ENCODE measurements at places on chromosomes 12 and 14. TPM values are rescaled to one million over a fixed set of nuclear protein-coding genes. Genes with fewer than 3 reads are reported as not detected.

- no peaks in the 10 kb centered on the region for H3K36me3 ChIP-seq
- no peaks in the 10 kb centered on the region for H3K27me3 ChIP-seq
- no peaks in the 10 kb centered on the region for H3K4me1 ChIP-seq
- no peak overlapping the region for H3K4me3 ChIP-seq
- DNase-seq: no peak
Observed at GRCh38 chr14:75333606-75334548, 55.2 kb downstream of the FOS start.

DNA sequence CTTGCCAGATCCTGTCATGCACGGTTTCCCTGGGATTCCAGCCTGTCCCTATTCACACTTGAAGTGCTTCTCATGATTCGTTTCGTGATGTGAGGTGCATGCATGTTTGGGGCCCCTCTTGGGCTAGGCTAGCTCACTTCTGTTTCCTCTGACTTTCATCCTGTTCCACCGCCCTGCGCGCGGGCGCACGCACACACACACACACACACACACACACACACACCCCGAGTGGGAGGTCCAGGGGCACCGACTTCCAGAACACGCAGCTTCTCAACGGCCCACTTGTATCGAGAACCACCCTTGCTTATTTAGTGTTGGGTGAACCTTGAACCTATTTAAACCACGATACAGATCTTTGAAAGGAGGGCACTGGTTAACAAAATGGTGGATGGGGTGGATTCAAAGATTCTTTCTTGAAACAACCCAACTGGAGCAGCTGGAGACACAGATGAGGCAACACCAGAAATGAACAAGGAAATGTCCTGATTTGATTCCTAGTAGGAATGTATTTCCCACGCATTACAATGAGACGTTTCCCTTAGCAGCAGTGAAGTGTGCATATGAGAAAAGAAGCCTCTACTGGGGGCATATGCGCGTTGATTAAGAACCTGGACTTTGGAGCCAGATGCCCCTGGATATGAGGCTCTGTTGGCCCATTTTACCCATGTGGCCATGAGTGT, 16.3 kb downstream of the ELK3 start:
- no peaks in the 10 kb centered on the region for H3K36me3 ChIP-seq
- no peak for DNase-seq
- no peak overlapping the region for H3K27ac ChIP-seq
- H3K4me3 ChIP-seq: no peak overlapping the region

DNA sequence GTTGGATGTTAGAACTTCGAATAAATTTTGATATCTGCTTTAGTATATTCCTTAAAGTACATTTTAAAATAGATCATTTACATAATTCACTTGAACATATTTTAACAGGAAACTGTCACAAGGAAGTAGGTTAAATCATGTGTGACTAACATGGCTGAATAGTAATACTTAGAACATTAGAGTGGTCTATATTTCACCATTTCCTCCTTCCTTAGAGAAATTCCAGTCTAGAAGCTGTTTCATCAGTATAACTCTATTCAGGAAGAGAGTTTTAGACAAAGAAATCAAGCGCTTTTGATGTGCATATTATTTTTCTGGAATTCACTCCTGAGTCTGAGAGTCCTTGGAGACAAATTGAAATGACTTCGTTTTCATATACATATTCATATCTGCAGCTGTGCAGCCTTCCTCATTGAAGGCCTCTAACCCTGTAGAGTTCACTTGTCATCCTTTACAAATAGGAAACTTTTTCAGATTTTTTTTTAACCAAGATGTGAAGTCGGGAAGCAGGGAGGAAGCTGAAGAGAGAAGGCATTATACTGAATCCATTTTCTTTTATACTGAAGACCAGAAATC, 28.4 kb downstream of the IRAK3 start:
- H3K27me3 ChIP-seq: no peaks in the 10 kb centered on the region
- H3K4me1 ChIP-seq: no peaks in the 10 kb centered on the region
- no peak overlapping the region for H3K4me3 ChIP-seq
- DNase-seq: no peak

- H3K36me3 ChIP-seq: no peaks in the 10 kb centered on the region
- peaks cover 2% of the 10 kb centered on the region for H3K4me1 ChIP-seq
- H3K4me3 ChIP-seq: peak overlapping the region; percentile 98
- no peak for DNase-seq
- no peak overlapping the region for H3K27ac ChIP-seq
- H3K27me3 ChIP-seq: no peaks in the 10 kb centered on the region
Observed at GRCh38 chr14:91508105-91508504, 2.0 kb downstream of the PPP4R3A start.

- DNase-seq: no peak
- H3K4me1 ChIP-seq: no peaks in the 10 kb centered on the region
- H3K4me3 ChIP-seq: no peak overlapping the region
- no peaks in the 10 kb centered on the region for H3K36me3 ChIP-seq
Observed at GRCh38 chr12:91704446-91704845, 441.2 kb downstream of the BTG1 start.

- no peaks in the 10 kb centered on the region for H3K36me3 ChIP-seq
- no peak overlapping the region for H3K27ac ChIP-seq
- H3K4me3 ChIP-seq: no peak overlapping the region
- H3K27me3 ChIP-seq: no peaks in the 10 kb centered on the region
- no peaks in the 10 kb centered on the region for H3K4me1 ChIP-seq
Observed at GRCh38 chr12:72346363-72346944, 74.3 kb downstream of the TRHDE start.

- H3K27ac ChIP-seq: no peak overlapping the region
- H3K27me3 ChIP-seq: no peaks in the 10 kb centered on the region
- no peaks in the 10 kb centered on the region for H3K36me3 ChIP-seq
- DNase-seq: no peak
- no peak overlapping the region for H3K4me3 ChIP-seq
Observed at GRCh38 chr12:69341328-69341727, 6.9 kb upstream of the LYZ start.

DNA sequence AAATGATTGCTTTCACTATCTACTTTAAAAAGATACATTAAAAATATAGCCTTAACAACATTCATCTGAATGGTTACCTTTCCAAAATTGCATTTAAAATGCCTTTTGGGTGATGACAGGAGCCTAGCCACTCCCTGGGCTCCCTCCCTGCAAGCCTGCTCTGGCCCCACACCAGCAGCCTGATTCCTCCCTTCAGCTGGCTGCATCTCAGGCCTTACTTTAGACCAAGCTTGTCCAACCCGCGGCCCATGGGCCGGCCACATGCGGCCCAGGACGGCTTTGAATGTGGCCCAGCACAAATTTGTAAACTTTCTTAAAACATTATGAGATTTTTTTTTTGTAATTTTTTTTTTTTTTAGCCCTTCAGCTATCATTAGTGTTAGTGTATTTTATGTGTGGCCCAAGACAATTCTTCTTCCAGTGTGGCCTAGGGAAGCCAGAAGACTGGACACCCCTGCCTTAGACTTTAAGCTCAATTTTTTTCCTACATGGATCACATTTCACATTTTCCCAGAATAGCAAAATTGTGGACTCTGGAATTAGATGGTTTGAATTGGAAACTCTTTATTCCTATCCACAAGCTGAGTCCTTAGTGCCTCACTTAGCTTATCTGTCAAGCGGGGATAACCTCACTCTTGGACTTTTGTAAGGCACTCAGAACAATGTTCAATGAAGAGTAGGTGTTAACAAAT, 124.4 kb downstream of the MYRFL start:
- no peak overlapping the region for H3K4me3 ChIP-seq
- H3K4me1 ChIP-seq: peaks cover 4% of the 10 kb centered on the region
- H3K36me3 ChIP-seq: no peaks in the 10 kb centered on the region
- H3K27me3 ChIP-seq: no peaks in the 10 kb centered on the region

DNA sequence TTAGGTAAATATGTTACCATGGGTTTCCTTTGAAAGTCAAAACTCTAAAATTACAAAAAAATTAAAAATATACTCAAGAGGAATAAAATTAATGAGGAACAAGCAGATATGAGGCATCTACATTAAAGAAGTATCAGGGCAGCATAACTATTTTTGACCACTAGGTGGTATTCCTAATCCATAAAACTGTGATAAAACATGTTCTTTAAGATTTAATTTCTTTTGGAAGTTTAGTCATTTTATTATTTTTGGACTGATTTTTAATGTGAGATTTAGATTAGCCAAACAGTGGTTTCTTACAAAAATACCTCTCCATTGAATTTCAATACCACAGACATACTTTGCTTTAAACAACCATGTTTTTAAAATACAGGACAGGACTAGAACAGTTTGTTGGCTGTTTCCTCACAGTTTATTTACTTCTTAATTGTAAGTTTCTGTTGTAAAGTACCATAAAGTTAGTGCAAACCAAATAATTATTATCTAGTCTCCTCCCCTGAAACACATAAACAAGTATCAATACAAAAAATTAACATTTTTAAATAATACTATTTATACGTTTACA, 49.8 kb downstream of the NTS start:
- peaks cover 4% of the 10 kb centered on the region for H3K4me1 ChIP-seq
- H3K4me3 ChIP-seq: no peak overlapping the region
- no peaks in the 10 kb centered on the region for H3K27me3 ChIP-seq
- H3K27ac ChIP-seq: no peak overlapping the region

DNA sequence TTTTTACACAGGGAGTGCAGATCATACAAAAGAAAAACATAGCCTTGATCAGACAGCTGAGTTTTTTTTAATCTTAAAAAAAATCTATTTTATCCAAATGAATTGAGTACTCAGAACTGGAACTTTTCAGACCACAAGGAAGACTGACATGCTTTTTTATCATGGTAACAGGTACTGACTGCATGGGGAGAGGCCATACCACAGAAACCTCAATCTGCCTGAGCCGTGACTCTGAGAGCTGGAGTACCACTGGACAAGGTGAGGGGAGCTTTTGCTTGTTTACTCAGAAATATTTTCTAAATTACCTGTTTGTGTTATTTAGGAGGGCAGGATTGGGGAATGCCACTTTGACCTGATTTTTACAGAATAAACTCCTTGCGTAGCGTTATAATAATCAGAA, 143.9 kb downstream of the ALX1 start:
- no peak for DNase-seq
- no peaks in the 10 kb centered on the region for H3K27me3 ChIP-seq
- H3K27ac ChIP-seq: no peak overlapping the region
- H3K4me1 ChIP-seq: no peaks in the 10 kb centered on the region
- no peak overlapping the region for H3K4me3 ChIP-seq

DNA sequence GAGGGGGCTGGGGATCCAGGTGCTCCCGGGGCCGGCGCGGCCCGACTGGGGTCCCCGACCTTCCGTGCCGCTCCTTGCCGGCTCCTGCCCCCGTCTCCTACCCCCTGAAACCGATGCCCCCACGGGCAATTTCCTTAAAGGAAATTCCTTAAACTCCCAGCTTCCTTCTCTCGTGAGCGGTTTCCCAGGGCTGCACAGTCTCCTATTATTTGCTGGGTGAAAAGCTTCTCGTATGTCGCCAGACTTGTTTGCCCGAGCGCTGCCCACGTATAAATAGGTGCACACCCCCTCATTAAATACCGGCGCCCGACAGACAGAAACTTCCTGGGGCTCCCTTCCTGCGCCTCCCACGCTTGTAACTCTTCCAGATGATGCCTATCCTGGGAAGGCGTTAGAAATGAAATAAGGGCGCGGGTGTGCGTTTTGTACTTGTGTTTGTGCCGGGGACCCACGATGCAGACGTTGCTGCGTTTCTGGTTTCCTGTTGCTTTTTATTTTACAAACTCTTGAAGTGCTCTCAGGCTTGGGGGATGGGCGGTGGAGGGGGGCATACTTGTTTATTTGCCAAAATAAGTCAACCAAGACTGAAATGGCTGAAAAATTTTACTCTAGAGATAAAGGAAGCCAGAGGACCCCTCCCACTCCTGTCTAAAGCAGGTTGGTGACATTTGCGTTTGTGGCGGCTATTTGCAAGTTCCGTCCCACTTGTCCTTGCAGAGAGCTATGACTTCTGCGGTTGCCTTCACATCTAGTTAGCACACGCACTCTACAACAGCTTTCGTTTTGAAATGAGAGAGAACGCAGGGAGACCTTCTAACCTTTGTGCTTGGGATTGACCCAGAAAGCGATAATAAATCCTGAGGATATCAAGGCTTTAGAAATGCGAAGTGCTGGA, 1.0 kb downstream of the HIP1R start:
- H3K36me3 ChIP-seq: no peaks in the 10 kb centered on the region
- peaks cover 24% of the 10 kb centered on the region for H3K27me3 ChIP-seq
- H3K4me1 ChIP-seq: no peaks in the 10 kb centered on the region
- H3K27ac ChIP-seq: no peak overlapping the region
- peak; percentile 51 for DNase-seq

GRCh38 chr14:55699131-55700057, 119.4 kb downstream of the KTN1 start:
- no peaks in the 10 kb centered on the region for H3K4me1 ChIP-seq
- H3K4me3 ChIP-seq: no peak overlapping the region
- H3K27ac ChIP-seq: no peak overlapping the region
- H3K36me3 ChIP-seq: no peaks in the 10 kb centered on the region

- H3K4me1 ChIP-seq: no peaks in the 10 kb centered on the region
- H3K27me3 ChIP-seq: no peaks in the 10 kb centered on the region
- no peaks in the 10 kb centered on the region for H3K36me3 ChIP-seq
- H3K27ac ChIP-seq: no peak overlapping the region
- no peak overlapping the region for H3K4me3 ChIP-seq
- no peak for DNase-seq
Observed at GRCh38 chr12:11916771-11917170, 154.0 kb upstream of the BCL2L14 start.

DNA sequence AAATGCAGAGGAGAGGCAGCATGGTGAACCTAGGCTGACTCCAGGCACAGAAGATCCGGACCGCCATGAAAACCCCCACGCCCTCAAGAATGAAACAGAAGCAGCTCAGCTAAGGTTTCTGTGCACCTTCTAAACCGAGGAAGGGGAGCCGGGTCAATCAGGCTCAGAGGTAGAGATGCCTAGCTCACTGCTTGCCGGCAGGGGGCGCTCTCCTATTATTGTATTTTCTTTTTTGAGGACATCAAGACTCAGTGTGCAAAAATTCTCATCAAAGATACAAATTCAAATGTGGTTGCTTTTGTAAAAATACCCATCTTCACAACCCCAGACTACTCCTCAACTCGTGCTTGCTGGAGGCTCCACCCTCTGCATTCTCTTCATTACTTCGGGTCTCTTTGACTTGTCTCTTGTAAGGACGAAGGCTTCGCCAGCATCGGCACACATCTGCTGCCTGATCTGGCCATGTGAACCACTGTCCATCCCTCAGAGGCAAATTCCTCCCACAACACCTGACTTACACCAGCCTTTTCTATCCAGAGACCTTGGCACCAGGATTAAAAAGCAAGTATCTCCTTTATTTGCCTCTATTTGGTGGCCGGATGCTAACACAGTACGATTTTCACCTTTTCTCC, 33.4 kb upstream of the RNASE3 start:
- no peaks in the 10 kb centered on the region for H3K27me3 ChIP-seq
- no peaks in the 10 kb centered on the region for H3K4me1 ChIP-seq
- DNase-seq: peak; percentile 84
- H3K27ac ChIP-seq: no peak overlapping the region

KCNC2 gene
- not detected for total RNA-seq

SLC24A4 gene
- total RNA-seq: 0.44 TPM

LTBP2 gene
- 0.59 TPM for total RNA-seq

GPR132 gene
- not detected for total RNA-seq

DEGS2 gene
- 0.61 TPM for total RNA-seq

RND1 gene
- total RNA-seq: 16.2 TPM

OR10G2 gene
- not detected for total RNA-seq
